ENCODE measurements at places on chromosomes 16 and 17.

DNA sequence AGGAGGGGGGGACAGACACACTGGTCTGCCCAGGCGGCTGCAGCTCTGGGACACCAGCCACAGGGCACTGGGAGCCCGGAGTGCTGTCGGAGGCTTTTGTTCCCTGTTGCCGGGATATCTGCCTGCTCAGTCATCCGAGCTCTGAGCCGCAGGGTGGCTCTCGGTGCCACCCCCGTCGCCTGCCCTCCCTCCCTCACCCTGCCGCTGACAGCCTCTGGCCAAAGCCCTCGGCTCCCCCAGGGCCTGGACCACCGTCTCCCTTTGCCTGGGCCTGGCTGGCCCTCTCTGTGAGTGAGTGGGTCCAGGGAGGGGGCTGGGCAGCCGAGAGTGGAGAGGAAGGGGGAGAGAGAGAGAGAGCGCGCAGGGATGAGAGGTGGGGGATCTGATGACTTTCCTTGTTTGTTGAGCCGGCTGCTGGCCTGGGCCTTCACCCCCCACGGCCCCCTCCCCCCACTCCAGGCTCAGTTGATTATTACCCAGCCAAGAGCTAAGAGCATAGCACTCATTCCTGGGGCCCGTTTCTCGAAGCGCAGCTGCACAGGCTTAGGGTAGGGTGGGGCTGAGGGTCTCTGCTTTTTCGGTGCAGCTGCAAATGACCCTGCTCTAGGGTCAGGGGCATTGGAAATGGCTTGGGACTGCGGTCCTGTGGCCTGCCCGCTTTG is 2.7 kb downstream of the FOXJ1 start:
- no peak for DNase-seq

- no peak for DNase-seq
Measured at GRCh38 chr16:81575834-81576233, 131.2 kb downstream of the CMIP start.

DNA sequence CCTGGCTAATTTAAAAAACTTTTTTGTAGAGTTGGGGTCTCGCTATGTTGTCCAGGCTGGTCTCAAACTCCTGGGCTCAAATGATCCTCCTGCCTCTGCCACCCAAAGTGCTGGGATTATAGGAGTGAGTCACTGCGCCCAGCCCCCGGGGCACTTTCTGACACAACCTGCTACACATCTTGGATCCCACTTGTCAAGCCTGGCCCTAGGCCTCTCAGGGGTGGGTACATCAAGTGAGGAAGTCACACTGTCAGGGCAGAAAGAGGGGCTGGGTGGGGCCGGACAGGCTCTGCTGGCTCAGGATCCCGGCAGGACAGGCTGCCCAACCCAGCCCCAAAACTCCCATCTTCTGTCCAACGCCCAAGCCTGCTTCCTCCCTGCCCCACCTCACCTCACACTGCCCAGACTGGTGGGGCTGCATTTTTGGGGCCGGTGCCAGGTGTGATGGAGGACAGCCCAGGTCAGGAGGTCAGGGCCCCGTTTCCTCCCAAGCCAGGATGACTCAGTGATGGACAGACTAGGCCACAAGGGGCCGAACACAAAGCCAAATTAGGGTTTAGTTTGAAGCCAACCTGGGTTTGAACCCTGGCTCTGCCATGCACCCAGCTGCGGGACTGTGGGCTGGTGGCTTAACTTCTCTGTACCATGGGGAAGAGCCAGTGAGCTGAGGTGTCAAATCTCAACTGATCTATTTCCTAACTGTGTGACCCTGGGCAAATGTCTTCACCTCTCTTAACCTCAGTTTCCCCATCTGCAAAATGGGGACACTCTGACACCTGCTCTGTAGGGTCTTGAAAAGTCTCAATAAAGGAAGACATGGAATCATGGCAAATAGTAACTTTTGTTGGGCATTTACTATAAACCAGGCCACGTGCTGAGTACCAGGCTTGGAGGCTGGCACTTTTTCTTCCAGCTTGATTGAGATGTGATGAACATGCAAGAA is 8.9 kb upstream of the PPL start:
- DNase-seq = no peak

- DNase-seq = no peak
Measured at GRCh38 chr16:3400446-3400778, 392 bp downstream of the ZSCAN32 start.

- DNase-seq = no peak
Measured at GRCh38 chr17:81866440-81867169, 4.5 kb downstream of the ARHGDIA start.

DNA sequence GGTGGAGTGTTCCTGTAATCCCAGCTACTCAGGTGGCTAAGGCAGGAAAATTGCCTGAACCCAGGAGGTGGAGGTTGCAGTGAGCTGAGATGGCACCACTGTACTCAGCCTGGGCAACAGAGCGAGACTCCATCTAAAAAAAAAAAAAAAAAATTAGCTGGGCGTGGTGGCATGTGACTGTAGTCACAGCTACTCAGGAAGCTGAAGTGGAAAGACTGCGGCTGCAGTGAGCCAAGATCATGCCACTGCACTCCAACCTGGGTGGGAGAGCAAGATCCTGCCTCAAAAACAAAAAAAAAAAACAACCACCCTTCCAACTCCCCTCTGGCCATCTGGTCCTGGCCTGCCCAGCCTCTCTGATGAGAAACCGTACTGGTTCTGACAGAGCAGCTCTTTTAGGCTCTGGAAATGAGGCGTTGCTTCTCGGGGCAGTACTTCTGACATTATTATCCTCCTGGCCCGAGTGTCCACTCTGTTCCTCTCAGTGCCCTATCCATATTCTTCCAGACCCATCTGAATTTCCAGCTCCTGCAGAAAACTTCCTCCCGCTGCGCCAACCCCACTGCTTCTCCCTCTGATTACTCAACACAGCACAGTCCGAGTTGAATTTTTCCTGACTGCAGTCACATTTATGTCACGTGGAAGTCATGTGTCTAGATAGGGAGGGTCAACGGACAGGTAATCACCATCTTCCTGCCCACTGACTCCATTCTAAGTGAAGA is 13.3 kb downstream of the GGA2 start:
- DNase-seq = no peak

DNA sequence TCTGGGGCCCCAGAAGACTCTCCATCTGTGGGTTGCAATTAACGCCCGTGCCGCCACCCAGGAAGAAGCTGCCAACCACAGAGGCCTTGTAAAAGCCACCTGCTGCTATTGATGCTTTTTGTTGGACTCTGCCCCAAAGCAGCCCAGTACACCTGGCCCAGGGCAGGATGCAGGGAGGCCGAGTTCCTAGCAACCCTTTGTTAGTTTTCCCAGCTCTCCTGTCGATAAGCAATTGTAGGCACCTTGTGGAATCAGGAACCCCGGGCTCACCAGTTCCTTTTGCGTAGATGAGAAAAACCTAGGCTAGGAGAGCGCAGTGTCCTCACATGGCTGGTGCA is 103.3 kb downstream of the ABCC6 start:
- DNase-seq = no peak

GRCh38 chr17:72677714-72678390 is 414.6 kb downstream of the SLC39A11 start:
- no peak for DNase-seq

DNA sequence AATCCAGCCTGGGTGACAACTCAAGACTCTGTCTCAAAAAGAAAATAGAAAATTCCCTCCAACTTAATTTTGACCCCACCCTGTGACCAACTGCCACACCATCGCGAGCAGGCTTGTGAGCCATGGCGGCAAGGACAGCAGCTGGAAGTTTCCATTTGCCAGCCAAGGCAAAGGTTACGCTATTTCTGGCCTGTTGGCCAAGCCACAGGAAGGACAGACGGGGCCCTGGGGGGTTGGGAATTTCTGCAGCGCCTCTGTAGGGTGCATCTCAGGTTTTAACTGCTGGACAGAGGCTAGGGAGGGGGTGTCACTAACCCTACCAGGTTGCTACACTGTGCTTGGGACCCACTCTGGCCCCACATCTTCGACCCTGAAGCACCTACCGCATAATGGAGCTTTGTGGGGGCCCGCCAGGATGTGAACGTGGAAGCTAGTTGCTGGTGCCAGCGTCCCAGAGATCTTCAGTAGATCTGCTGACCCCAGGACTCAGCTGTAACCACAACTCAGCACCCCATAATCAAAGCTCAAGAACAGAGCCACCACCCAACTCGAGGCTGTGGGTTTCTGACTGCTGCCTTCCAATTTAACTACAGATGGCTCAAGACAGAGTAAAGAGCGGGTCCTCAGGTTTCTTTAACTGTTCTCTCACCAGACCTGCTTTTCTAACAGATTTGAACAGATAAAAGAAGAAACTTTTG is 10.9 kb downstream of the KIFC3 start:
- no peak for DNase-seq

- DNase-seq = no peak
Measured at GRCh38 chr16:88804552-88805339, 1.2 kb downstream of the CDT1 start.

- no peak for DNase-seq
Measured at GRCh38 chr16:4257646-4258556, 14.9 kb downstream of the TFAP4 start.

DNA sequence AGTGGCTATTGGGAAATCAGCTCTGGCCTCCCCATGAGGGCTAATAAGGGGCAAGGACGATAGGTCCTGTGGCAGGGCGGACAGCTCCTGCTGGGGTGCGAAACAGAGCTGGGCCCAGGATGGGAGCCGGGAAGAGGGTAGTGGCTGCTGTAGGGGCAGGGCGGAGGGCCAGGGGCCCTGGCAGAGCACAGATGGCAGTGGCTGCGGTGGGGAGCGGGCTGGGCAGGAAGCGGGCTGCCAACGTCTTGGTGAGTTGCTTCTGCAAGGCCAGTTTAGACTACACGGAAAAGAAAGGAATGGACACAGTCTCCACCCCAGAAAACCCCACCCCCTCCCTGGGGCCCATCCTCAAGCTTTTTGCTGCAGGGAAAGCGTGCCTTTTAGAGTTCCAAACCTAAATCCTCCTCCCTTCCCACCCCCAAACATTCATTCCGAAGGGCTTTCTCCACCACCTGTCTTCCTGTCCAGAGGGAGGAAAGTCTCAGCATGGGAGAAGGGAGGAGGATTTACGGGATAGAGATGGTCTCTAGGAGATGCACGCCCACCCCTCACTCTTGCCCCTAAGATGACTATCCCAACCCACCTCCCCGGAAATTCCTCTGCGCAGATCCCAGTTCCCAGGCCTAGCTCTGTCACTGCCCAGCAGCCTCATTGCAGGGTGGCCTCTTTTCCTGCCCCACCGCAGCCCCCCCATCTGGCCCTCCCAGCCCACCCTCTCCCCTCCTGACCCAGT is 7.1 kb downstream of the NKIRAS2 start:
- DNase-seq = no peak

GRCh38 chr17:77530591-77530990 is 389.8 kb downstream of the SEC14L1 start:
- no peak for DNase-seq

DNA sequence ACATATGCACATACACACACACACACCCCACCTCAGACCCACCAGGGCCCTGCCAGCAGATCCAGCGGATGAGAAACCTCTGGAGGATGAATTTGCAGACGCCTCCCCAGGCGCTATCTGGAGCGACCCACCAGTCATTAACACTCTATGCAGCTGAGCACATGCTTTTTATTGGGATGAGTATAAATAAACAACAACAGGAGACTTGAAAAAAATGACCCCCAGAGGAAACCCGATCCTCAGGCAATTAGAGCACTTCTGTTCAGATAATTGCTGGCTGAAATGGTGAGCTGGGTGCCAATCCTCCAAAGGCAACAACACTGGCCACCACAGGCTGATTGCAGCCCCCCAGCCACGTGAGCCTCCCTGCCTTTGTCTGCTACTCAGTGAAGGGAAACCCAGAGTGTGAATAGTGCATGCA is 32.9 kb downstream of the DYNLRB2 start:
- DNase-seq = no peak

DNA sequence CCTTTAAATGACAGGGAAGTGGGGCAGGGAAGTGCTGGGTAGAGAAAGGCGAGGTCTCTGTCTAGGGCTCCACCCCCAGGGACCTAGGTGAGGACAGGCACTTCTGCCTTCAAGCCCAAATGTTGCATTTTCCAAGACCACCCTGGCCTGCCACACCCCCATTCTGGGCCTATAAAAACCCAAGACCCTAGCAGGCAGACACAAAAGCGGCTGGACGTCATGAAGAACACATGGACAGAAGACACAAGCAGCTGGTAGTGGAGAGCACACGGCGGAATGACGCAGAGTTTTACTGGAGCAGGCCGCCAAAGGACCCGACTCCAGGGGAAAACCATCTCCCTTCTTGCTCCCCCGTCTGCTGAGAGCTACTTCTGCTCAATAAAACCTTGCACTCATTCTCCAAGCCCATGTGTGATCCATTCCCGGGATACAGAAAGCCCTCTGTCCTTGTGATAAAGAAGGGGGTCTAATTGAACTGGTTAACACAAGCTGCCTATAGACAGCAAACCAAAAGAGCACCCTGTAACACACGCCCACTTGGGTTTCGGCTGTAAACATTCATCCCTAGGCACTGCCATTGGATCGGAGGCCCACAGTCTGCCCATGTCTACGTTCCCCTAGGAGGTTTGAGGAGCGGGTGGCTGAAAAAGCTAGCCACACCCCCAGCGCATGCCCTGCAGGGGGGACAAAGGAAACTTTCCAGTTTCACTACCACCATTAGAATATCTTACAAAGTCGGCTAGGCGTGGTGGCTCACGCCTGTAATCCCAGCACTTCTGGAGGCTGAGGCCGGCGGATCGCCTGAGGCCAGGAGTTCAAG is 622.2 kb upstream of the SALL1 start:
- DNase-seq = no peak

DNA sequence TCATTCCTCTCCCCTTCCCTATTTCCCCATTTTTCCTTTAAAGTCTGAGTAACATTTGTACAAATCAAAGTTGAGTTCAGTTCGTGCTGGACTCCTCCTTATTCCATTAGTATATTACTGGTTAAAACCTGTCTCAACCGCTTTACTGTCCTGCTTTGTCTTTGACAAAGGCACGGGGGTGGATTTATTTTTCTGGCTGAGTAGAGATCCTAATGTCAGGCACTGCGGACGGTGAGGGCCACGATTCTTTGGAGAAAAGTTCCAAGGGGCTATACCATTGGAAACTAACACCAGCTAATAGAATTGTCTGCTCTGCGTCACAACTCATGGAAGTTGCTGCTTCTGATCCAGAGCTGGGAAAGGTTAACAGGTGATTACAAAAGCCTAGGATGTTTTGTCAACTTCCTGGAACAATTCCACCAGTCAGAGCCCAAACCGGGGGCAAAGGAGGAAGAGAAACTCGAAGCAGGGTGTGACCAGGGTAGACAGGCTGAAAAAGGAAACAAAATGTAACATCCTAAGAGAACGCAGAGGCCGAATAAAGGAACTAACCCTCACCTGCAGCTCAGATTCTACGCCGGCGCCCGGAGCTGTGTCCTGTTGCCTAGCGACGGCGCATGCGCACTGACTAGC is 12.4 kb downstream of the TAT start:
- DNase-seq = no peak

DNA sequence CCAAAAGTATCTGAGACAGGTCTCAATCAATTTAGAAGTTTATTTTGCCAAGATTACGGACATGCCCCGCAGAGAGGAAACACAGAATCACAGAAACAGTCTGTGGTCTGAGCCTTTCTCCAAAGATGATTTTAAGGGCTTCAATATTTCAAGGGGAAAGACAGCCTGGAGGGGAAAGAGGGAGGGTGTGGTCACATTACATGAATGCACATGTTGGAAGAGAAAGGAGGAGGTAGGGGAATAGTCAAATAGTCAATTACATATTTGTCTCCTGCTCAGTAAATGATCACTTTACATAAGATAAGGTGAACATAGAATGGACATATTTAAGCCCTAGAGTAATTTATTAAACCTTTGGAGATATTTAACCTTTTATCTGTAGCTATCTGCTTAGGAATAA is 12.3 kb downstream of the UNC45B start:
- DNase-seq = no peak

GRCh38 chr16:87317750-87318644 is 805 bp upstream of the C16orf95 start:
- DNase-seq = peak; percentile 15

All from CD4-positive, alpha-beta T cell treated with Interleukin-6 at 100 ng/mL for 8 hours (primary cell).